ENCODE measurements at places on chromosomes 1 and 21.
A peak's percentile ranks its signal among the peaks of the same experiment; 100 is the strongest.

DNA sequence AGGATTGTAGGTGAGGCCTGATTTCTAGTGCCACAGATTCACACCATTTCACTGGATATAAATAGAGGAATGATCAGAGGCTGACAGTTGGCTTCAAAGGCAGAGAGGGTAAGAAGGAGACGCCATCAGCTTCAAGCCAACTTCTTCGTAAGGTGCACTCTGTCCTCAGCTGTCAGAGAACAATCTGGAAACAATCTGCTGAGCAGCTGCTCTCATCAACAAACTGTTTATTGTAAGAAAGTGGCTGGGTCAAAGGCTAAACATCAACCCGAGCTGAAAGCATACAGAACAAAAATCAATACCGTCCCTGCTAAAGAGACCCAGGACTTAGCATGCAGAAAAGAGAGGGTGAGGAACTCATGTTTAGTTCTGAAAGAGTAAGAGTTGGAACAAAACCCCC is 48.2 kb downstream of the HLCS start:
- DNase-seq, result no peak

DNA sequence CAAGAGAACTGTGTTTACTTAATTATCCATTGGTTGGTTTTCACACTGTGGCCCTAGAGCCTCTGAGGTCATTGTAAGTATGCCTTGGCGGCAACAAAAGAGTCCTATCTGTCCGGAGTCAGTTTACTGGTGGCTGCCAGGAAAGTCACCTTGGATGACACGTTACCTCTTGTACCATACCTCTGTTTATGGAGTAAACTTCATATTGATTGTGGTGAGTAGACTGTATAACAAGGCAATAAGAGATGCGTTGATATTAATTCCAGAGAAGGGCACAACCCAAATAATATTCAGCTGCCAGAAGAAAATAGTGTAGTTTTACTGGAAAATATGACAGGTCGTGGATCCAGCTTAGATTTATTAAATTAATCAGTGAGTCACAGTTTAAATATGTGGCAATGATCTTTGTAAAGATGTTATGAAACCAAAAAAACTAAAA is 20.4 kb upstream of the KIF14 start:
- peak; percentile 13 for DNase-seq

DNA sequence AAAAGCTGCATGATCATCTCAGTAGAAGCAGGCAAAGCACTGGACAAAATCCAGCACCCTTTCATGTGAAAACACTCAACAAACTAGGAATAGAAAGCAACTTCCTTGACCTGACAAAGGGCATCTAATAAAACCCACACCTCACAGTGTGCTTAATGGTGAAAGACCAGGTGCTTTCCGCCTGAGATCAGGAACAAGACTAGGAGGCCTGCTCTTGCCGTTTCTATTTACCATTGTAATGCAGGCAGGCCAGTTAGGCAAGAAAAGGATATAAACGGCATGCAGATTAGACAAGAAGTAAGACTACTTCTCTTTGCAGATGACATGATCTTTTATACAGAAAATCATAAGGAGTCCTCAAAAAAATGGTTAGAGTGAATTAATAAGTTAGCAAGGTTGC is 37.2 kb downstream of the SLC37A1 start:
- no peak for DNase-seq

- no peak for DNase-seq
These were observed 69.7 kb upstream of the ADAM30 start for GRCh38 chr1:119966020-119966419.

- DNase-seq, result peak; percentile 36
These were observed 21.5 kb upstream of the SMYD2 start for GRCh38 chr1:214259353-214259977.

DNA sequence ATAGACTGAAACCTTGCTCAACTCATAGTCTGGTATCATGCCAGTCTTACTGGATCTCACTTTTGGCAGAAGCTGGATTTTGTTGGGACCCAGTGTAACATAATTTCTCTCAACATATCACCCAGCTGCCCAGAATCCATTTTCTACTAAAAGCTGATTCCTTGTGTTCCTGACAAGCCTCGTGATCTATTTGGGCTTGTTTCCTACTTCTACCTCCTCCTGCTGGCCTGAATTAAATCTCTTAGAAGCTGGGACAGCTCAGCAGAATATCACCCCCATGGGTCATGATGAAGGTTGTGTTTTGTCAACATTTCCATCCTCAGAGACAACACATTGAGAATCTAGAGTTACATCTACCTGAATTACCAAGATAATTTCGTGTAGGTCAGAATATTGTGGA is 7.7 kb downstream of the GOLT1A start:
- DNase-seq, result no peak
